ENCODE measurements at places on chromosomes 1 and 21. TPM values are rescaled to one million over a fixed set of nuclear protein-coding genes. Genes with fewer than 3 reads are reported as not detected.

- no peak for DNase-seq
These were observed 124.7 kb downstream of the MATN1 start for GRCh38 chr1:30598571-30599114.

DNA sequence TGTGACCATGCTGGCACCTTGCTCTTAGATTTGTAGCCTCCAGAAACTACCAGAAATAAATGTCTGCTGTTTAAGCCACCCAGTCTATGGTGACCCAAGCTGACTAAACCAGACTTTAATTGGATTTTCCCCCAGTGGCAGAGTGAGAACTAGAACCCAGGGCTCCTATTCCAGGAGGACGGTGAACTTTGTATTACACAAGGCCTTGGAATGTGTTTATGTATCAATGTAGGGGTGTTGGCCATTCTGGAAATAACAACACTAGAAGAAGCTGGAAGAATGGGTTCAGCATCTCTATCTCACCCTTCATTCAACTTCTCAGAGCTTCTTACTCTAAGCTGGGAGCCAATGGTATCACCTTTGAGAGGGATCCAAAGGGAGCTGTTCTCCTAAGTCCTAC, 37.0 kb downstream of the ARHGEF11 start:
- no peak for DNase-seq

GRCh38 chr1:201212461-201213055, 21.9 kb downstream of the IGFN1 start:
- DNase-seq = no peak

DNA sequence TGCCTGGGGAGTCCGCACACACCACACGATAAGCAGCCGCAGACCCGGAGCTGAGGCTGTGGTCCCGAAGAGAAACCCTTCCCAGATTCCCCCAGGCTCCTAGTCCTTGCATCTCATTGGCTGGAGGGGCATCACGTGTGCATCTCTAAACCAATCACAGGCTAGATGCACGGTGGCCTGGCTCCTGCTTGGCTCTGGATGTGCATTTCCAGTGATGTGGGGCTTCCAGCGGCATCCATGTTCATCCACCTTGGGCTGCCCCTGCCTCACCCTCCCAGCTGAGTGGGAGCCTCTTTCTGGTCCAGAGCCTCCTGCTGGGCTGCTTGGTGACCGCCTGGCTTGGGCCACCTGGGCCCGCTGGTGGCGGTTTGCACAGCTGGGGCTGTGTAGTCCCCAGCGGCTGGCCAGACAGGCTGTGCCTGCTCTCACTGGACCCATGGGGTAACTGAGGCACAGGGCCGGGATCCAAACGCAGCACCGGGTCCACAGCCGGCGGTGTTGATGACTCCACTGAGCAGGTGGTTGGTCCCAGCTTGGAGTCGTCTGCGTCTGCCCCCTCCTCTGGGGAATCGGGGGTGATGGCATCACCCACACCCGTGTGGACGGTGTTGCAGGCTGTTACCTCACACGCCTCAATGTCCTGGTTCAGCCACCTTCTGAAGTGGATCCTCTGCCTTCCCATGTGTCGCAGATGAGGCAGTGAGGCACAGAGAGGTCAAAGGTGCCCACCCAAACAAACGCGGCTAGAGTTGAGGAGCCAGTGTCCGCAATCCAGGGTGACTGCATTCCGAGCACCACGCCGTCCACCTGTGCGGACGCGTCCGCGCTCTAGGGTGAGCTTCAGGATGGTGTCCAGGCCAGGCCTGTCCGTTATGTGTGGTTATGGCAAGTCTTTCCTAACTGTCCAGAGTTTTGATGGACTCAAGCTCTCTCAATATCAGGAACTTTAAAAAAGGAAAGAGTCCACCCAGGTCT, 41.3 kb downstream of the COL6A1 start:
- no peak for DNase-seq

- DNase-seq = peak; percentile 42
These were observed 757 bp upstream of the NRIP1 start for GRCh38 chr21:15065392-15066122.

DNA sequence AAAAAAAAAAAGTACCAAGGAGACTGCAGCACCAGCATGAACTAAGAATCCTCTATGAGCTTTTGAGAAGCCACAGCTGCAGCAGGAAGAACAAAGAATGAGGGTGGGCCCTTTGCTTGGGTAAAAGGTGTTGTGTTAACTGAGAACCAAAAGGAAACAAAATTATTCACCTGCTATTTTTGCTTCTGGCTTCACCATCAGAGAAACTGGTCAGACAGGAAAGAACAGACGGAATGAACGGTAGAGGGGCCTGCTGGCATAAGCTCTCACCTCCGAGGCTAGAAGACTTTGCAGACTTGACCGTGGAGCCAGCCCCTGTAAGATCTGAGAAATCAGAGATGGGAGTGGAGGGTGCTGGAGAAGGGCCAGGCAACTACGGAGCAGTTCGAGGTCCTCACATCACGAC, 27.6 kb downstream of the IL10RB start:
- DNase-seq = no peak

DNA sequence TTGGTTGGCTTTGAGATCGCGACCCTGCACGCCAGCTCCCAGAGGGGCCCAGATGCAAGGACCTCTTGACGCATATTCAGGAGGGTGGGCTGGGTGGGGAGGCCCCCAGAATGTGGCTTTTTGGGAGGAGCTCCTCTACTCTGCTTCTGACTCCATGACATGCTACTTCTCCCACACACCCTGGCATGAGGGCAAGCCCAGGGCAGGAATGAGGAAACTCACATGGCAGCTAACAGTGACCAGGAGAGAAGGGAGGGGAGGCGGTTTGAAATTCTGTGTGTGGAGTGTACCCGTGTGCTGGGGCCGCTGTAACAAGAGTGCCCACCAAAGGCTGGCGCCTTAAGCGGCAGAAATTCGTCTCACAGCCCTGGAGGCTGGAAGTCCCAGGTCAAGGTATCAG, 61.3 kb upstream of the GPR153 start:
- DNase-seq = no peak

DNA sequence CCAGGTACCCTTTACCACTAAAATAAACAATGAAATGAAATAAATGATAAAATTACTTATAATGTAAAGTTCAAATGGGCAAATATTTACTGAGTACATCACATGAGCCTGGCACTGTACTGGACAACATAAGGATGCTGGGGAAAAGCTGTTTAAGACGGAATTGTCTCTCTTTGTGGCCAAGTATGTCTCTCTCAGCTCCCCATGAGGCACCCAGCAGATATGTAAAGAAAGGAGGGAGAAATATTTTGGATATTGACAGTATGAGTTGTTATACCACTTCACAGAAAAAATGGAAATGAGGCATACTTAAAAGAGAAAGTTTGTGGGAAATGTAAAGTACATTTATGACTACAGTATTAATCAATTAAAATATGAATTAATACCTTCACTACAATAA, 1.0 kb upstream of the TNFSF4 start:
- no peak for DNase-seq

GRCh38 chr1:193408782-193409293, 222.4 kb upstream of the B3GALT2 start:
- no peak for DNase-seq

GRCh38 chr1:9558946-9559545, 19.8 kb downstream of the SLC25A33 start:
- DNase-seq = no peak

DNA sequence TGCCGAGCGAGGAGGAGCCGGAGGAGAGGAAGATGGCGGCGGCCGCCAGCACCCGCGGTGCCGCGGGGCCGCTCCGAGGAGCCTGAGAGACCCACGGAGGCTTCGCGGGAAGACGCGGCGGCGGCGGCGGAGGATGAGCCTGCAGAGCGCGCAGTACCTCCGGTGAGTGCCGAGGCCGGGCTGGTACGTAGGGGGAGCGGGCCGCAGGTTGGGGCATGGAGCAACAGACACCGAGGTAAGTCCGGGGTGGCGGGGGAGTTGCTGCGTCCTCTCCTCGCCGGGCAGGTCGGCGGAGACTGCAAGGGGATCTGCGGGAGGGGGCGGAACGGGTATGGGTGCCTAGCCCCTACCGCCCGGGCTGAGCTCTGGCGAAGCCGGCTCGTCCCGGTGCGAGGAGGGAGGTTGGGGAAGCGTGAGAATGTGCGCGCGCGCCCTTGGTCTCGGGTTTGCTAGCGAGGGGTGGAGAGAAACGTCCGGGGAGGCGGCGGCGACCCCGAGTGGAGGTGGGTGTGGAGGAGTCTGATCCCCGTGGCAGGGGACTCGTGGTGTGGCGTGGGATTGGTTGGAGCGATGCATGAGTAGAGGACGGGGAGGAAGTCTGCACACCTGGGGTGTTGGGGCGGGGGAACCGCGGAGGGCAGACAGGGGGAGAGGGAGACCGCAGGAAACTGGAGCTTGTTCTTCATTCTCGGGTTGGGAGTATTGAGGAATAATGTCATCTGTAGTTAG, at the start of gene SMG7:
Gene SMG7 (plus strand): TSS at position 12 of the 729 bp plus-strand sequence. CDS start 122 bp downstream, at position 134.
- DNase-seq = peak; percentile 37

- DNase-seq = no peak
These were observed 133.9 kb upstream of the NFIA start for GRCh38 chr1:60948486-60948885.

DNA sequence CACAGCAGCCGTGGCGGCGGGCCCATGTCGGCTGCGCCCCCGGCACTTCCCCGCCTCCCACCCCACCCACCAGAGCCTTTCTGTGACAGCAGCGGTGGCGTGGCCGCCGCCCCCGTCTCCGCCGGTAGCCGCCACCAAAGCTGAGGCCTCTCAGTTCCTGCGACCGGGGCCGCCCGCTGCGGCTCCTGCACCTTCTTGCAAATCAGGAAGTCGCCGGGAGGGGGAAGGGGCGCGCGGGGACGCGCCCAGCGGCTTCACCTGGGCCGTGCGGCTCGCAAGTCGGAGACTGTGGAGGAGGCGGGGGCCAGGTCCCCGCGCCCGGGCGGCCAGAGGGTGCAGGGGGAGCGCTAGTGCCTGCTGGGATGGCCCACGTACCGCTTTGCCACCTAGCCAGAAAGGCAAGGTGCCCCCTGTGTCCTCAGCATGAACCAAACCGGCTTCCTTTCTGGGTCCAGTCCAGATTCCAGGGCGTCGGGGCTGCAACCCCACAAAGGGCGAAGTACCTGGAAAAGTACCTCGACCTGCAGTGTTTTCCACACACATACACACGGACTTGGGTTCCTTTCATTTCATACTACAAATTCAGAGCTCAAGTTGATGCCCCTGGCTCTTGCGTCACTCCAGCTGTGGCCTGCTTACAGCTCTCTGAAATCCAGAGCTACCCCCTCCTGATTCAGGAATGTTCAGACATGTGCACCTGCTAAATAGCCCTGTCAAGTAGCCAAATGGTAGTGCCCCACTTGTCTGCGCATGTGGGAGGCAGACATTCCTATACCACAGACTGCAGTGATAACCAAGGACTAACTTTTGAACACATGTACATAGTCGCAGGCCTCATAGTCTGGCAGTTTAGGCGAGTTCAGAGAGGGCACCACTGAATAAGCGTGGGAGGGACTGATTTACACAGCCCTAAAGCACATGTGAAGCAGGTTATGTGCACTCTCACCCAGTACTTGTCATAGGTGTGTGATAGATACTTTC, at the start of gene DENND1B:
Gene DENND1B (minus strand): TSS at position 199 of the 981 bp plus-strand sequence. CDS start 325 bp downstream, outside the sequence.
- DNase-seq = peak; percentile 54

GRCh38 chr1:110561596-110561995, 42.6 kb upstream of the KCNA10 start:
- DNase-seq = no peak

- no peak for DNase-seq
These were observed 33.3 kb downstream of the LRP8 start for GRCh38 chr1:53294567-53294966.

DNA sequence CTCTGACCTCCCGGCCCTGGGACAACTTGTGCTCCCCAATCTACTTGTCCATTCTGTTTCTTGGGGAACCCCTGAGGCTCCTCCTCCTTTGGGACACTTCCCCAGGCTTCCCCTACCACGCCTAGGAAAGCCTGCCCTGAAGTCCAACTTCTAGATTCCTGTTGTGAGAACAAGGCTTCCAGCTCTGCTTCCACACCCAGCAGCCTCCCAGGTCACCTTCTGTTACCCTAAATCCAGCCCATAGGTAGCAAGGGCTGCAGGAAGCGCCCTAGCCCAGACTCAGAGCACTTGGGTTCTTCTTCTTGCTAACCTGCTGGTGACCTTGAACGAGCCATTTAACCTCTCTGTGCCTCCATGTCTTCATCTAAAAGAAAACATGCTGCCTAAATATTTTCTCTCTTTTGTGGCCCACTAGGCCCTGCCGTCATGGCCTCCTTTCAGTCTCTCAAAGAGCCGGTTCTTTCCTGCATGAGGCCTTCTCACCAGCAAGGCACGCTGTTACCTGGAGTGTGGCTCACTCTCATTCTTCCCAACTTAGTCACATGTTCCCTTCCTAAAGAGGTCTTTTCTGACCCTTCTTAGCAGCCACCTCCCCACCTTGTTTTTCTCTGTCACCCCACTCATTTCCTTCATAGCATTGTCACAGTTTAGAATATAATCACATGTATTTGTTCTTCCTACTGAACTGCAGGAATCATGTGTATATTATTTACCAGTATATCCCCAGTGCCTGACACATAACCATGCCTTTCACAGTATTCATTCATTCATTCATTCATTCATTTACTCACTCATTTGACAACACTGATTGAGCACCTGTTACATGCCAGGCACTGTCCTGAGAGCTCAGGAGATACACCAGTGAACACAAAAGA, 1.4 kb downstream of the CAPN2 start:
- no peak for DNase-seq

DNA sequence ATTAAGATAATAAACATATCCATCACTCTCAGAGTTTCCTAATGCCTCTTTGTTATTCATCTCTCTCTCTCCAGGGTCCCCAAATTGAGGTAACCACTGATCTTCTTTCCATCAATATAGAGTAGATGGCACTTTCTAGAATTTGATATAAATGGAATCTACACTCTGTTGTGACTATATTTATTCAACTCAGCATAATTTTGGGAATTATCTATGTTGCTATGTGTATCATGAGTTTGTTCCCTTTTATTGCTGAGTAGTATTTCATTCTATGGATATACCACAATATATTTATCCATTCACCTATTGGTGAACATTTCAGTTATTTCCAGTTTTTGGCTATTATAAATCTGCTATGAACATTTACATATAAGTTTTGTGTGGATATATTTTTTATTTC, 230.7 kb downstream of the HLX start:
- no peak for DNase-seq

DNA sequence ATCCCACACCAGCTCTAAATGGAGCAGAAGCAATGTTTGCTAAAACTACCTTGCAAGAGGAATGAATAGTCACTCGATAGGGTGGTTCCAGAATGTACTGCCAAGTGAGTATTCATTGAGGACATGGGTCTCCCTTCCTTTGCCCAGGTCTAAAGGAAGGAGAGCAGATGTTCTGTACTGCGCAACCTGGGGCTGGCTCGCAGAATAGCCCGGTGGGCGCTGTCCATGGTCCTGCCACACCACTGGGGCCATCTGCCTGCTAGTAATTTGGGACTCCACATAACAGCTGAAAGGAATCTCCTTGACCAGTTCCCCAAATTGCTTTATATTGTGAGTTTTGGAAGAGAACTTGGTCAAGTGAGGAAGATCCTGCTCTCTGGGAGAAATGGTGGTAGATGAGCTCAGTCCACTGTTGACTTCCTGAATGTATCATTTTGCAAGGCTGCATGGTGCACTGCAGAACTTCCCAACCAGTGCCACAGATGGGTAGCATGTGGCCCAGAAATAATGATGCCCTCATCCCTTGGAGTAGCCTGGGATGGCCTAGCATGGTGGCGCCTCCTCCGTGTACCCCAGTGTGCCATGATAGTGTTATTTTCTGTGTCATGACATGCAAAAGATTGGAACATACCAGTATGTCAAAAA, 5.7 kb downstream of the SLC6A17 start:
- DNase-seq = peak; percentile 71

Gene CR1L
- not detected for total RNA-seq

Gene PKP1
- total RNA-seq = not detected

Gene SPATA1
- 1.5 TPM for total RNA-seq

Gene OLFML3
- 4.3 TPM for total RNA-seq

Gene SLC45A1
- total RNA-seq = 2.5 TPM
